Fibroblast of skin of left biceps (primary cell): ENCODE measurements at places on chromosomes 4 and X.

GRCh38 chrX:105263801-105264200 lies 43.3 kb upstream of the TEX13A start:
- no peak for DNase-seq

- no peak for DNase-seq
Measured at GRCh38 chrX:1380672-1381233, 11.2 kb downstream of the SLC25A6 start.

- peak; percentile 85 for DNase-seq
Measured at GRCh38 chr4:118173956-118174725, 139.9 kb downstream of the NDST3 start.

DNA sequence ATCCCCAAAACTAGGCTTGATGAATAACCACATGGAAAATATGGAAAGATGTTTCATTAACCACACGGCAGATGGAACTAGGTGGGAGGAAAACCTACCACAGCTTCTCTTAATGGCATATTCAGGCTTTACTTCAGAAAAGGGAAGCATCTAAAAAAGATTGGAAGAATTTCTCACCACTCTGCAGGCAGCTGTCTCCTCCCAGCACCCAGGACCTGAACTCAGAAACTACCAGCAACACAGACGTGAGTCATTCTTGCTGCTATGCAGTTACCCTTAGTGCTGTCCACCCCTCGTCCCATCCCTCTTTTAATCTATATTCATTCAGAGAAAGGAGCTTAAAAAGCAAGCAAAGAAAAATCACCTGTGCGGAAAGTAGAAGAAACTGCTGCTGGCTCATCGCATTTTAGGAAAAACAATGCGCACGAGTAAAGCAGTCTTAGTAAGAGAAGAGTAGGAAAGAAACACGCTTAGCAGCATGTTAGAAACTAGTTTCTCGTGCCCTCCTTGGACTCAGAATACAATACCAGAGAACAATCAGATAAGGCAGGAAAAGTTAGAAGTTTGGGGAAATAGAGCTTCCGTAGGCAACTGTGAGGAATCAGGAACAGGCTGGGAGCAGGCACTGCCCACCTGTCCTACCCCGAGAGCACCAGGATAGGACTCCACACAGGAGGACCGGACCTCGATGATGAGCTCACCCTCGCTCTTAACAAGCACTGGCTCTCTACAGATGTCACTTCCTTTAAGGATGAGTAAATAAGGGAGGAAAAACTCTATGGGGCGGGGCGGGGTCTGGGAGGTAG lies 48.1 kb upstream of the ENPP6 start:
- no peak for DNase-seq

DNA sequence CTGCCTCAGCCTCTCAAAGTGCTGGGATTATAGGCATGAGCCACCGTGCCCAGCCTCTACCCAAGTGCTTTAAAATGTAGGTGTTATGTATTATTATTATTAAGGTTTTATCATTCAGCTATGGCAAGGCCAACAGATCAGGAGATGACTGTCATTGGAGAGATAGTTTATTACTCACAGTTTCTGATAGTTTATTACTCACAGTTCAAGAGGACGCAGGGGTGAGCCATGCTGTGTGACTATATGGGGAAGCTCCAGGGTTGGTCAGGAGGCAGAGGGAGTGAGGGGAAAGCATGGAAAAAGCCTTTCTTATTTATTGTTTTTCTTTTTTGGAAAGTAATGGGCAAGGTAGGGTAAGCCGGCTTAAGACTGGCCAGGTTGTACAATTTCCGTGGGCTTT lies 25.4 kb upstream of the ARSD start:
- no peak for DNase-seq

DNA sequence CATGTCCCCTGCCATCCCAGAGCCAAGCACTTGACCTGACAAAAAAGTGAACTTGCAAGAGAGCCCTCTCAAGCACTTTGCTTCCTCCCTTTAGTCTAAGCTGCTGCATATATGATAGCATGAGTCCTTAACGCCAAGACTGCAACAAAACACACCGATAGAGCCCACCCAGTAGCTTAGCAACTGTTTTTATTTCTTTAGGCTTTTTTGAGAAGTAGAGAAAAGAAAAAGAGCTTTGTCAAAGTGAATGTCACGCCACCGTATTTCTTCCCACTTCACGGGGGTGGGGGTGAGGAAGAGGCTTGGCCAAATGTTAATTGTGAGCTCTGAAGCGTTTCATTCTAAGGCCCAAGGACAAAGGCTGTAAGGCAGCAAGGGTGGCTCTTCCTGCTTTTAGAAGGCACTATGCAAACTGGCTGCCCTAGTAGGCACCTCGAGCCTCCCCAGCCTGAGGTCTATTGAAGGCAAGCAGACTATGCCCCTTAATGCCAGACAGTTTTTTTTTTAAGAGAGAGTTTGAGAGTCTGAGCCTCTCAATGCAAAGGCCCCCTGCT lies 138.6 kb downstream of the HS6ST2 start:
- no peak for DNase-seq

DNA sequence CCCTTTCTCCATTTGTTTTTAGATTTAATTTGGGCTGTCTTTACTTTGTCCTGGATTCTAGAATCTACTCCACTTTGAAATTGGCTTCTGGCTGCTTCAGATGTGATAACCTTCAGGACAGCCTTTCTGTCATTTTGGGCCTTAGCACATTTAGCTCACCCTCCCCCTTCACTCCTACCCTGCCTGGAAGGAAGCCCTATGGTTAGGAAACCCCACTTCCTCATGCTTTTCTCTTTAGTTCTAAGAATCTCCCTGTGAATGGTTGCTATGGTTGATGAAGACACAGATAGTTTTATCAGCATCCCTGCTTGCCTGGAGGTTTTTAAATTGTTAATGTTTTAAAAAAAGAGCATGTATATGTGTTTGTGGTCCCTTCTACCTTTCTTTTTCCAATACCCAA lies 100.7 kb upstream of the PTPN13 start:
- DNase-seq: no peak

DNA sequence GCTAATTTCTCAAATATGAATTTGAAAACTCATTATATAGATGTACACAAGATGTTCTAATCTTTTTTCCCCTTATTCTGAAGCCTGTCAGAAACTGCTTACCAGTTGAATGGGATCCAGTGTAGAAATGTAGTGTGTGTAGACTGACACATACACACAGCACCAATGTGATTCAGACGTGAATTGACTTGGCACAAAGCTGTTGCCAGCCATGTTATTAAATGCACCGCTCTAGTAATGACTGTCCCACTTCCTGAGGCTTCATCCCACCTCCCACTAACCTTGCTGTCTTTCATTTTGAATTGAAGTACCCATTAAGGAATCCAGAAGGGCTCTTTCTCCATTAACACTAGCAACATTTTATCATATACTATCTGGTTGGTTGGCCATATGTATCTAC lies 146.6 kb downstream of the PPA2 start:
- no peak for DNase-seq

- DNase-seq: no peak
Measured at GRCh38 chrX:1649621-1650020, 34.8 kb downstream of the ASMT start.

- DNase-seq: no peak
Measured at GRCh38 chrX:124641737-124642491, 295.6 kb downstream of the SH2D1A start.

DNA sequence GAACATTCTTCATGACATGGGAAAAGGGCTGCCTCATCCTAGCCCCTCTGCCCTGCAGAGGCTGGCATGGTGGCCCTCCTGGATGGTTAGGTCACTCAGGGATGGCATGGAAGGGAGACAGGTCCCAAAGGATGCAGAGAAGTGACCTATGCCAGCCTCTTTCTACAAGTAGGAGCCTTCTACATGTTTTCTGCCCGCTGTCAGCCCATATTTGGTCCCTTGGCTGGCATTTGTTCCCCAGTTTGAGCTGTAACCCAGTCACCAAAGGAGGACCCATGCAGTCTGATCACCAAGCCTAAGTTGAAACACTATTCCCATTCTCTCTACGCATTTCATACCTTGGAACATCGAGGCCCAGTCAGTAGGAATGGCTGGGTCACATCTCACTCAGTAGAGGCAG lies 95.4 kb downstream of the PJA1 start:
- no peak for DNase-seq

GRCh38 chr4:94127707-94128328 lies 79.8 kb upstream of the SMARCAD1 start:
- no peak for DNase-seq

- DNase-seq: no peak
Measured at GRCh38 chr4:176340871-176341685, 21.3 kb downstream of the SPCS3 start.

DNA sequence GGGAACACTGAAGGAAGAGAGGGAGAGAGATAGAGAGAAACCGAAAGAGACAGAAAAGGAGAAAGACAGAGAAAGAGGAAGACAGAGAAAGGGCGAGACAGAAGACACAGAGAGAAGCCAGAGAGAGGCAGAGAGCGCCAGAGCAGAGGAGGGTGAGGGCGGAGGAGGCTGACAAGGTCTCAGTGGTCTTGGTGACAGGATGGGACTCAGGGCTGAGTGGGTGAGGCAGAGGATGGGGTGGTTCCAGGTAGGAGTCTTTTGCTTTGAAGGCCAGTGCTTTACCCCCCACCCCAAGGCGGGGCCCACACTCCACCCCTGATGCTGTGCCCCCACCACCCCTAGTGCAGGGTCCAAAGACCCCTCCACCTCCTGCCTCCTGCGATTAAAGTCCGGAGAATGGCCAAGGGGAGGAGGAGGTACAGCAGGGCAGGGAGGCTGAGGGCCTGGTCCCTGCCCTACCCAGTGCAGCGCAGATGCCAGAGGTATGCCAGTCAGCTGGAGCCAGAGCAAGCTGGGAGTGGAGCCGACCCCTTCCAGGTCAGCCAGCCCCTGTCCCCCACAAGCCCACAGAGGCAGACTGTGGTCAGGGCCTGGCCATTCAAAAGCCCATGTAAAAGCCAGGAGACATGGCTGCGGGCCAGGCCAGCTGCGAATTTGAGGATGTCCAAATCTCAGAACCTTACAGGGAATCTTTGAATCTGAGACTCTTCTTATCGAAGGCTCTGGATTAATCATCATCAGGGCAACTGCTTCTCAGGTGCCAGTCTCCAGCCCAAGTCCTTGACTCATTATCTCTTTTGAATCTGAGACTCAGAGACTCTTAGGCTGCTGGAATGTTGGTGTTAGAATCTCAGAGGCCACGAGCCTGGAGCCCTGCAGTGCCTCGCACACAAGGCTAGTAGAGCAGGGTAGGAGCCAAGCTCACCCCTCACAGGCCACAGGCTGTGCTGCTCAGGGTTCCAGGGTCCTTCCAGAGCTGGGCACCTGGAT lies 758 bp downstream of the IQSEC2 start:
- no peak for DNase-seq

DNA sequence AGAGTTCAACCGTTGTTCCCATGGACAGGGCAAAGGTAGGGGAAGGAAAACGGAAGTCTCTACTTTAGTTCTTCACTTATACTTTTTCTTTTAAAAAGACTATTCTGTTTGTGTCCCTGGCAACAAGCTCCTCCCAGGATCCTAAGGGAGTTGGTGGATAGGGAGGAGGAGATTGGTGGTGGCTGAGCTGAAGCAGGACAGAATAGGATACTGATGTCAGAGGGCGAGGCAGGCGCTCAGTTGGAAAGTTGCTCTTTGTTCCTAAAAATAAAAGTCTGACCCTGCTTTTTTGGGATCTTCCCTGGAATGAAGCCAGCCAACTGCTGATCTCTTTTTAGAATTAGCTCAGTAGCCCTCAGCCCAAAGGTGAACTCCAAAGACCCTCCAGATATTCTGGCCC lies 104.7 kb downstream of the MGST2 start:
- no peak for DNase-seq

- DNase-seq: no peak
Measured at GRCh38 chrX:39556056-39556455, 541.7 kb downstream of the BCOR start.

GRCh38 chr4:10129196-10130177 lies 12.9 kb upstream of the WDR1 start:
- no peak for DNase-seq

GRCh38 chr4:34046580-34046979 lies 2197.7 kb downstream of the ARAP2 start:
- DNase-seq: peak; percentile 4

DNA sequence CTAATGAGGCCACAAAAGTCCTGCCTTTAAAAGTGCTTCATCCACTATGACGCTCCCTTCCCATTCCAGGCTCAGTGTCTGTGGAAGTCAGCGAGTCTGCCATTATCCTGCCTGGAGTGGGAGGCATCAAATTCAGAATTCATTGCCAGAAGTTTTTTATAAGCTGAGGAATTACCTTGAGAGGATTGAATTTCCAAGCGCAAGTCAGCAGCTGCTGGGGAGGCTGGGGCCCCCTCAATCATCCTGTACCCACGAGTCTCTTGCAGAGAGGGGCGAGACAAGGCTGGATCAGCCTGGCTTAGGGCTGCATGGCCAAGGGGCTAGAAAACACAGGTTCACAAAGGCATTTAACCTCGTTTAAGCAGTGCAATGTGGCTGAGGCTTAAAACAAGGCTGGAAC lies 170.5 kb upstream of the NOCT start:
- no peak for DNase-seq

GRCh38 chr4:67131224-67131623 lies 414.1 kb downstream of the CENPC start:
- DNase-seq: no peak

DNA sequence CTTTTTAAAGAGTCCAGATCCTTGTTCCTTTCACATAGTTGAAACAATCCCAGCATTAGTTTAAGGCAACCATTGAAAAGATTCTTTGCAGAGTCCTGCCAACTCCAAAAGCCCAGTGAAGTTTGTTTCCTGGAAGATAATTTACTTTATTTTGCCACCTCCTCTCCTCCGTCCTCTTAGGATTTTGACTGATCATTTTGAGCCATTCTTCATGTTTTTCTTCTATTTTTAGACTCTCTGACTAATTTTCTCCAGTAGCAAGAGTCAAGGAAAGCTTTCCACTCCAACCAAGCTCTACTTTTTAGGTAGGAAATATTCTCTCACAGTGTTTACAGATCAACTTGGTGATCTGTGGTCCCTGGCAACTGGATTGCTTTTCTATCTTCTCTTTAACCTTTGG lies 10.3 kb downstream of the NCBP2L start:
- DNase-seq: no peak

DNA sequence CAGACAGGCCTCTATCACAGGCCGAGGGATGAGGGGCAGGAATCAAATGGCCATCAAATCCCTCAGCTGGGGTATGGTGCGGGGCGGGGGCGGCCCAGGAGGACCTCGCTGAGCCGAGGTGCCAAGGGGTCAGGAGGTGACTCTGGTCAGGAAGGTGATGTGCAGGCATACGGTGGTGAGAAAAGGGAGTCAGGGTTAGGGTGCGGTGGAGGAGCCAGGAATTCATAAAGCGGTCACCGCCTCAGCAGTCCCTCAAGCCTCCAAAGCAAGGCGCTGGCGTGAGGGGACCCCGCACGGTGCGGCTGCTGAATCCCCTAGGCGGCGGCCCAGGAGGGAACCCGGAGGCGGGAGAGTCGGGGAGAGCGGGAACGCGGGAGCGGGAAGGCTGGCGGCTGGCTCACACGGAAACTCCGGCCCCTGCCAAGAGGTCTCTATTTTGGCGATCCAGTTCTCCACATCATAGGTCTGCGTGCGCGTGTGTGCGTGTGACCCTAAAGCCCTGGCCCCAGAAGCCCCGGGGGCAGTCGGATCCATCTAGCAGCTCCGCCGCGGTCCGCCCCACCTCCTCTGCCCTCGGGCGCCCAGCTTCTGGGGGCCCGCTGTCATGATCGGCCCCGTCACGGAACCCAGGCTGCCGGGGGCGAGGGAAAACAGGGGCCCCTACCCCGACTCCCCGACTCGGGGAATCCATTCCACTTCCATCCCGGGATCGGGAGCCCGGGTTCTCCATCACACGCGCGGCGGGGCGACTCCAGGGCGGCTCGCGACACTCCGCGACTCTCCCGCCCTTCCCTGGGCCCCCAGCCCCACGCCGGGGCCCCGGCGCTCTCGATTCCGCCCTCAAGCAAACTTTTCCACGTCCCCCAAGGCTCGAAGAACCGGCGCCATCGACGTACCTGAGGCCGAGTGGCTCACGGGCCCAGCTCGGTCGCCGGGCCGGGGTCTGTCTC lies 593 bp downstream of the ELF4 start:
- no peak for DNase-seq

- no peak for DNase-seq
Measured at GRCh38 chr4:90209922-90210321, 82.7 kb downstream of the CCSER1 start.
